ENCODE measurements at places on chromosomes 3 and 15.

GRCh38 chr3:109569135-109569846, 231.9 kb upstream of the DPPA4 start:
- peak; percentile 85 for ATAC-seq

DNA sequence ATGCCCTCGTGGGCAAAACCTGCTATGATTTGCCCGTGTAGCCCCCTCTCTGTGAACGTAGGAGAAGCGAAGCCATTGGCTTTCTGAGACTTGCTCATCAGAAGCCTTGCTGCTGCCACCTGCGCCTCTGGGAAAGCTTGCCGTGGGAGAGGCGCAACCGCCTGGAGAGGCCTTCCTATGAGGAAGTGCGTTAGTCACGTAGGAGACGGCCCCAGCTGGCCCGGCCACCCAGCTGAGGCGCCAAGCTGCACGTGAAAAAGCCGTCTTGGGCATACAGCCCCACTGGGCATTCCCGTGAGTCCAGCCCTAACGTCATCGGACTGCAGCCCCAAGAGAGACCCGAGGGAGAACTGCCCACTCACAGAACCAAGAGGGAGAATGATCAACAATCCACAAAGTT, 49.1 kb upstream of the TJP1 start:
- ATAC-seq, result no peak

DNA sequence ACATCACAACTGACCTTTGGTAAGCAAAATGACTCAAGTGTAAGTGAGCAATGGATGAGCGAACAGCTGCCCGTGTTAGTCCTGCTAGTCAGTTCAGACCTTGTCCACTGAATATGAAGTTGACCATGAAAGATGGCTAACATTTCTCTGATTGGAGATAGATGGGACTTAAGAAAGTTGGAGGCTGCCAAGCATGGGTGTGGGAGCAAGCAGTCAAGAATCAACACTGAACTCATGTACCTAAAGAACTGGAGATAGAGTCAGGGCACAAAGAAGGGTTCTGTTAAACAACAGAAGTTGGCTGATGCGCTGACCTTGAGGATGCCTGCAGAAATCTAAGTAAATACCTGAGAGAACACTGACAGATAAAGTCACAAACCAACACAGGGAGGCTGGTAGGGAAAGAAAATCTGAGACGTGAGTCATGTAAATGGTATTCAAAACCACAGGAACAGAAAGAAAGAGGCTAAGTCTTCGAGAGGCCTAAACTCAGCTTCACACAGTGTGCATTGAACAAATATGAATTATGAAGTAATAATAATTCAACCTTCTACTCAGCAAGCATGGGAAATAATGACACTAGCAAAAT, 30.7 kb upstream of the ANPEP start:
- peak; percentile 88 for ATAC-seq

GRCh38 chr15:86392296-86392695, 312.6 kb downstream of the AGBL1 start:
- no peak for ATAC-seq

DNA sequence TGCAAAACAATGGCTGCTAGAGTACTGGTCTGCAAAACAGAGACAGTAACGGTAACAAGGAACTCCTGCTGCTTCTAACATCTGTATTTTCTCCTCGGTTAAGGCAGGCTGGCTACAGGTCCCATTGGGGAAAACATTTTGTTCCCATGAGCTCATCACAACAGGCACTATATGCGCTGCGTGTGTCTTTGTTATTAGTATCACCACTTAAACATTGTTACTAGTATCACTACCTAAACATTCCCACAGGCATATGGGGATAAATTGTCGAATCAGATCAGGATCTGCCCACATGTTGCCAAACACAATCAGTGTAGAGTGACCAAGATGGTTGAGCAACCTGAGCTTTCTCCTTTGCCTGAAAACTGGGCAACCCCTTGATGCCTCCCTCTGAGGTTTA, 77.2 kb downstream of the TOP2B start:
- no peak for ATAC-seq

DNA sequence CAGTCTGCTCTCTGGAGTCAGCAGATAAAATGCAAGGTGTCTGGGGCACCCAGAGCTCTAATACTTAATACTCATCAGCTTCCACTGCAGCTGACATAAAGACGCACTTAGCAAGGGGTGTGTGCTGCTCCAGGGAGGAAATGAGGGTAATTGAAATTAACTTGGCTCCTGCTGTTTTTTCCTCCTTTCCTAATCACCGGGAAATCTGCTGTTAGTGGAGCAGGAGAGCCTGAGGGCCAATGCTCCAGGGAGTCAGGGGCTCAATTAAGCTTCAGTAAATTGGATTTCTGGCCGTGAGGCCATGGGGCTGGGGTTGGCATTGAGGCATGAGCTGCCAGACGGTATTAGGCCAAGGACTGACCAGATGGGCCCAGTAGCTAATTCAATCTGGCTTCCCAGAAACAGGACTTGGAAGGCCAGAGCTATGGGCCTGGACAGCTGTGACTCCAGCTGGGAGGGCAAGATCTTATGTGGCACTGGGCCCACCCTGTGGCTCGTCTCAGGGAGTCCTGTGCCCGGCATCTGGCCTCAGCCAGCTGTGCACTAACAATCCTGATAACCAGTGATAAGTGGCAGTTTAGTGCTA, 30.7 kb upstream of the CHRNB4 start:
- peak; percentile 84 for ATAC-seq

DNA sequence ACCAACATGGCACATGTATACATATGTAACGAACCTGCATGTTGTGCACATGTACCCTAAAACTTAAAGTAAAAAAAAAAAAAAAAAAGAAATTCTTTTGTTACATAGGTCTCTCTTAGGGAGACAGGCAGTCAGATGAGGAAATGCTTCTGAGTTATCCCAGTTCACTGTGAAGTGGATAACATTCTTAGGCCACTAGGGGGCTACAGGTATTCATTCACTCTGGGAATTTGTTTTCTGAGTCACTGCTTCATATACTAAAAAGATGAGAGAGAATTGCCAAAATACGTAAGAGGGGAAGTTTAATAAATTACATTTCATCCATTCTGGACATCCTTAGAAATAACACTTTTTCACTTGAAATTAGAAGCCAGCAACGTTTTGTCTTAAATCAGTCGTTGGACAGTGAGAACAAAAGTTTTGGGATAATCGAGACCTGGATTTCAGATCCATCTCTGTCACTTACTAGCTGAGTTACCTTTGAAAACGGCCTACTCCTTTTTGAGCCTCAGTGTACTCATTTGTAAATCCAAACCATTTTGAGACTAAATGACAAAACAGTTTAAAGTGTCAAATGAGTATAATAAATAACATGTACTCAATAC, 738.4 kb upstream of the ALCAM start:
- ATAC-seq, result peak; percentile 93

- ATAC-seq, result no peak
These were observed 40.7 kb downstream of the DENND6A start for GRCh38 chr3:57652203-57652602.

- ATAC-seq, result no peak
These were observed 78.1 kb downstream of the AGBL1 start for GRCh38 chr15:86157606-86158293.

DNA sequence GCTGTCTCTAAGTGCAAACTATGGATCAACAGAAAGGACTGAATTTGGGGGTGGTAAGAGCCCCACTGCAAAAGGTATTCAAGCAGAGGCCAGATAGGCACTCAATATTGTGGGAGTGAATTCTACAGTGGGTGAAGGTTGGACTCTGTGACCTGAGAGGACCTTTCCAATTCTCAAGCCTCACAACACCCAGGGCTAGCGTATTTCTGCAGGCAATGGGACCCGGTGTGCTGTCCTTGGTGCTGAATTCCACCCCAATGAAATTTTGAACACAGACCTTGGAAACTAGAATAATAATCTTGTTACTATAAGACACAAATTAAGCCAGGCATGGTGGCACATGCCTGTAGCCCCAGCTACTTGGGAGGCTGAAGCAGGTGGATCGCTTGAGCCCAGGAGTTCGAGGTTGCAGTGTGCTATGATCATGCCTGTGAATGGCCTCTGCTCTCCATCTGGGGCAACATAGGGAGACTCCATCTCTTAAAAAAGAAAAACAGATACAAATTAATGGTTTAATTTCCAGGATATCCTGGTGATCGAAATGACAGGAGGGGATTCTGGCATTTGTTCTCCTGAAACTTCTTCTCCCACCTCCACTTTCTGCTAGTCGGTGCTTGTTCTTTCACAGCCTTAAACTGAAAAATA, 135.4 kb downstream of the RAB11A start:
- ATAC-seq, result no peak

GRCh38 chr3:157099326-157100095, 60.4 kb downstream of the CCNL1 start:
- ATAC-seq, result peak; percentile 29

DNA sequence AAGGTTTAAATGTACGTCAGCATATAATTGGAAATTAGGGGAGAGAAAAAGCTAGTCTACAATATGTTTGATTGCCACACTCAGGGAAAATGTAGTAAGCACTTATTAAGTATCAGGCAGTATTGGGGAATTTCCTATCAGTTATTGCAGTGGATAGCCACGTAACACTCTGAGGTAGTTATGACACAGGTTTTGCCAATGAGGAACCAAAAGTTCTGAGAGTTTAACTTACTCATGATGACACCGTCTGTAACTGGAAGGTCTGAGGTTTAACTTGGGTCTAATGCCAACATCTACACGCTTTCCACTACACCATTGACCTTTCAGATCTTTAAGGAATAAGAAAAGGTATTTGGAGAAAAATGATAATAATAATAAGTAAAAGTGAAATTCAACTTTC, 89.5 kb downstream of the ZMAT3 start:
- ATAC-seq, result no peak

DNA sequence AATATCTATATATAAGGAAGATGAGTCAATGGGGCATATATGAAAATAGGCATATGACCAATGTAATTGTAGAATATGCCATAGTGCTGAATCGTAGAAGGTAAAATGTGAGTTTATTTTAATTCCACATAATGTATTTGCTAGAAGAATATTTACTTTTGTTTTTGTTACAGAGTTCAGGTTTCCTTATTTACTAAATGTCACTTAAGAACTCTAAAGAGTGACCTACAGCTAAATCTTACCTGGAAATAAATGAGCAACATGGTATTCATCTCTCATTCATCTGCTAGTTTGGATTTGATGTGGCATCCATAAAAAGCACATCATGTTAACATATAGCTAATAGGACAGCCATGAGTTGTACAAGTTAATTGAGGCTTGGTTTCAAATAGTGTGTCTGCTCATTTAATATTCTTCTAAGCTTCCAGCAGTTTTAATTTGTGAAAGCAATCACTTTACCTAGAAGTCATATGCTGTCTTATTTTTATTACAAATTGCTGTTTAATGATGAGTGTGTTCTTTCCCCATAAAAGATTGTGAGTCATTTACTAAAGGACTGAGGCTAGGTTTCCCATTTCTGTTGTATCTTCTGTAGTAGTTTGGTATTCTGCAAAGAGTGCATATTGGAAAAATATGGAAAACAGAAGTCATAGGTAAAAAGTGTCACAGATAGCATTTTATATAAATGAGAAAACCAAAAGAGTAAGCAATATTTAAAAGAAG, 222.1 kb upstream of the POU1F1 start:
- ATAC-seq, result no peak

DNA sequence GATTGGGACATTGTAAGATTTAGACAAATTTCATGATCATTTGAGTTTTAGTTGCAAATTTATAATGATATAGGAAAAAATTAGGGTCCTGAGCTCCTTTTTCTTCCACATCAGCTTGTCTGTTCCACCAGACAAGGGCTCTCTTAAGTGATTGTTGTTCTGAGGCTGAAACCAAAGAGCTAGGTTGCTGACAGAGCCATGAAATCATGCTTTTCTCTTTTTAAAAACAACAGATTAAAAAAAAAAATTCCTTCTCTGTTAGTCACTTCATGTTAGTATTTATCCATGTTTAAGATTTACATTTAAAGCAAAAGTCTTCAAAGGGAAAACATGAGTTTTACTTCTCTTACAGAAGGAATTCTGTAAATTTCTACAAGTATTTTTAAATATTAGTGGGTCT, 56.8 kb downstream of the ATP2C1 start:
- ATAC-seq, result peak; percentile 48

DNA sequence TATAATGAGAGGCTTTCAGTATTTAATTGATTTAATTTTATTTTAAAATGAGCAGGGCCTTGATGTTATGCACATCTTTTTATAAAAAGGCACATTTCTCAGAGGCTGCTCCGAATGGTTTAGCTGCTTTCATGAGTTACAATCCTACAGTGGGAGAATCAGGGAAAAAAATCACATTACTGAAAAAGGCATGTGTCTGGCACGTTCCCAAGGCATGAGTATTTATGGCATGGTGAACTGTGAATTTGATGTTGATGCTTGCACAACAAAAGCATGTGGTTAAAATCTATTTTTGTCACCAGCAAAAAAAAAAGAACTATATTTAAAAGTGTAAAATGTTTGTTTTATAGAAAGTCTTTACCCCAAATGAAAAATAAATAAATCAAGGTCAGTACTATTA, 485.2 kb upstream of the ROBO2 start:
- no peak for ATAC-seq

GRCh38 chr3:107813026-107813425, 277.8 kb downstream of the CD47 start:
- peak; percentile 62 for ATAC-seq

GRCh38 chr3:63991666-63992065, 31.6 kb downstream of the PSMD6 start:
- ATAC-seq, result no peak

DNA sequence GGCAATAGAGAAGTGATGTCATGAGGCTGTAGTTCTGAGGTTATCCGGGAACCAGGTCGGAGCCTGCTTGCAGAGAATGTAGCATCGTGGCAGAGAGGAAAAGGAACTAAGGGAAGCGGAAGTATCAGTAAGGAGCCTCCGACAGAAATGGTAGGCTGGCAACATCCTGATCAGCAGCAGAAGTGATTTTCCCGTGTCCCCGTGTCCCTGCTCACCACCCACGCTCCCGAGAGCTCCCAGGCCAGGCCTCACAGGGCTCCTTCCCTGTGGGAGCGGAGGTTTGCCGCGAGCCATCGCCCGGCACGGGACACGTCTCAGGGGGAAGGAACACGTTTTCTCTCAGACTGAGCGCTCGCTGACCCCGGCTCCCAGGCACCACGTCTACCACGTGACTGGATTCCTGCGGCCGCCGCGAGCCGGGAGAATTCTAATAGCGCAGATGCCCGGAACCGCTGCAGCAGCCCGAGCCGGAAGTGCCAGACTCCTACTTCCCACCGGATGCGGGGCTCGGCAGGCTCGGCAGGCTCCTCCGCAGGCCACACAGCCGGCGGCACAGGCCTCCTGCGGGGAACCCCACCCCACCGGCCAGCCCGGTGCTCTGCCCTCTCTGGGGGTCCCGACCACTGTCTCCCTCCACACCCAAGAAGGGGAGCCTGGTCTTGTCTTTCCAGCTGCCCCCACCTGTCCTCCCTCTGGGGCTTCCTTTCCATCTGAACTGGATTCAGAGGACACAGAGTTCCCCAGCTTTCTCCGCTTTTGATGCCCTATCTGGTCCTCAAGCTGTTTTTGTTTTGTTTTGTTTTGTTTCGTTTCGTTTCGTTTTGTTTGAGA, 99.3 kb downstream of the BDH1 start:
- no peak for ATAC-seq

- no peak for ATAC-seq
These were observed 32.1 kb downstream of the DNASE1L3 start for GRCh38 chr3:58178528-58179234.

- ATAC-seq, result peak; percentile 83
These were observed 21.1 kb downstream of the GCNT3 start for GRCh38 chr15:59632714-59633113.
